ENCODE measurements at places on chromosomes 1 and 21.

DNA sequence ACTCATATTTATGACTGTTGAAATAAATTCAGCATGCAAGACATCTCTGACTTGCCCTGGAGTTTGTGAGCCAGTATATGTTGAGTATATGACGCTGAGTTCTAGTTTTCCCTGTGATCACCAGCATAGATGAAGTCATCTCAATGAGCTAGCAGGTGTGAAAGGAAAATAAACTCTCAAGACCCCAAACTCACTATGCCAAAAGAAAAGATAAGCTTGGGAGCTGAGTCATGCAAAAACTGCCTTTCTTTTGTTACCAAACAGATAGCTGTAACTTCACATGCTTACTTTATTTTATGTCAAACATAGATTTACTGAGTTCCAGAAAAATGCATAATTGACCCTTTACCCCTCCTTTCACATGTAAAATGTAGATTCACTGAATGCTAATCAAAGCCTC lies 52.9 kb downstream of the SERBP1 start:
- no peak for DNase-seq

GRCh38 chr1:180952657-180953013 lies 39.9 kb downstream of the KIAA1614 start:
- no peak for DNase-seq

DNA sequence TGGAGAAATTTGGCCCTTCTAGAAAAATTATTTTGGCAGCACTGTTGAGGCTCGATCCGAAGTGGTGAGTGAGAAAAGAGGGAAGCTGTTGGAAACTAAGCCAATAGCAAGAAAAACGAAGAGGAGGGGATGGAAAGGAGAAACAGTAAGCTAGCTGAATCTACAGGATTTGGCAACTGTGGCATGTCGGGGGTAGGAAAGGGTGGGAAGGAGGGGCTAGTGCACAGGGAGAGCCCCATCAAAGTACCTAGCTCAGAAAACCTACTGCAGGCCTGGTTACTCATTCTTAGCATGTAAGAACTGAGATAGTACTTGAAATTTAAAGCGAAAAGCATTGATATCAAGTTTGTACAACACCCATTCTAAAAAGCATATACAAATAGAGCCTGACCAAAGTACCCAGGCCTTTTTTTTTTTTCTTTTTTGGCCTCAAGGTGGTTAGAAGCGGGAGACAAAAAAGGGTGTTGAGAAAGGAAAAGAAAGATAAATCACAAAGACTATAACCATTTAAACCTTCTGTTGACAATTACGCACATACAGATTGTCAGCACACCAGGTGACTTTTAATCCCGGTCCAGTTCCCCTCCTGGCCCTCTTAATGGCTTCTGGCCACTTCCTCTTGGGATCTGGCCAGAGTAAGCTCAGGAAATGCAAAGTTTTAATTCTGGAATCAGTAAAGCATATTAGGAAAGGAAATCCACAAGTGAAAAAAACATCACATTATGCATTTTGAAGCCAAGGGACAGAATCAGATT lies 50.4 kb downstream of the SLC16A1 start:
- peak; percentile 62 for DNase-seq

- no peak for DNase-seq
Observed at GRCh38 chr1:184399192-184399847, 12.5 kb downstream of the C1orf21 start.

DNA sequence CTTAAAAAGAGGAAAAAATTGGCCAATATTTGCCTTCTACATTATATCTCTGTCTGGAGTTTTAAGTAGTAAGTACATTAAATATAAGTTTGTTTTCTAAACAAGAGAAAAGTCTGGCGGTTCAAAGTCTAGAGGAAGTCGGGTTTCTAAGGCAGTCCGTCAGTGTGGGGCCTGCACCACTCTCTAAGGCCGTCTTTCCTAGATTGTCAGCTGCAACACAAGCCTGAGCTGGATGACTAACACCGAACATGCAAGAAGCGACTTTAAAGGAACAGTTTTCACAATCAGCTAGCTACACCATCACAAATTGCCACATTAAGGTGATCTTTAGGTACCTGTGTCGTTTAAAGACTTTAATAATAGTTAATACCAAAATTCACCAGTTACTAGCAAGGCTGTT lies 19.6 kb downstream of the CCSAP start:
- no peak for DNase-seq
